Cortex of kidney (tissue), 1 donor: ENCODE measurements at places on chromosomes 6 and 20.

DNA sequence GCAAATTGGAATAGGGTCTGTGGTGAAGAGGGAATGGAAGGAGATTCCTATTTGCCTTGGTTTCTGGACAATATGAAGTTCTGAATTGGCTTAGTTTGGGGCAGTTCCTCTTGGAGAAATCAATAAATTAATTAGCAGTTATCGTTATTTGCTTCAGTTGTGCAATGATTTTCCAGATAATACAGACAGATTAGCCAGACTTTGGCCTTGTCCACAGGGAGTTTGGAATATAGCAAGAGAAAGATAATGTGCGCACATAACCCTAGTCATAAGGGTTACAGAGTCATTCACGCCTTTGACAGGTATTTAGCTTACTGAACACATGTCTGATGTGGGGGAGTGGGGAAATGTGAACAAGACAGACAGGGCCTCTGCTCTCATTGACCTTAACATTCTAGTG, 1.3 kb downstream of the ATRN start:
- DNase-seq, result no peak

DNA sequence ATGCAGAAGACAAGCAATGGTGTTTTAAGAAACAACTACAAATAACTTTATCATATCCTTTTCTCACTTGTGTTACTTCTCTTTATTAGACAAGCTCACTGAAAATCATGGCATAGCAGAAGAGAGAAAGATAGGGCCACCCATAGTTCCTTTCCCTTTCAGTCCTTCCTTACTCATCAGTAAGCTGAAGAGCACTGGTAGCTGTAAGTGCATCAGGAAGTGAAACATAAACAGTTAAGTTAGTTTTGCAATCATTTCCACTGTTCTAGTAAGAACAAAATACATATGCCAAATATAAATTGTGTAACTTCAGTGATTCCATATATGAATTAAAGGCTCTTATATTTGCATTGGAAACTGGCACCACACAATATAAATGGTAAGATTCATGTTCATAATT, 220.1 kb downstream of the HACE1 start:
- no peak for DNase-seq

- no peak for DNase-seq
These were observed 435.7 kb upstream of the FKBP1C start for GRCh38 chr6:62775427-62776022.

DNA sequence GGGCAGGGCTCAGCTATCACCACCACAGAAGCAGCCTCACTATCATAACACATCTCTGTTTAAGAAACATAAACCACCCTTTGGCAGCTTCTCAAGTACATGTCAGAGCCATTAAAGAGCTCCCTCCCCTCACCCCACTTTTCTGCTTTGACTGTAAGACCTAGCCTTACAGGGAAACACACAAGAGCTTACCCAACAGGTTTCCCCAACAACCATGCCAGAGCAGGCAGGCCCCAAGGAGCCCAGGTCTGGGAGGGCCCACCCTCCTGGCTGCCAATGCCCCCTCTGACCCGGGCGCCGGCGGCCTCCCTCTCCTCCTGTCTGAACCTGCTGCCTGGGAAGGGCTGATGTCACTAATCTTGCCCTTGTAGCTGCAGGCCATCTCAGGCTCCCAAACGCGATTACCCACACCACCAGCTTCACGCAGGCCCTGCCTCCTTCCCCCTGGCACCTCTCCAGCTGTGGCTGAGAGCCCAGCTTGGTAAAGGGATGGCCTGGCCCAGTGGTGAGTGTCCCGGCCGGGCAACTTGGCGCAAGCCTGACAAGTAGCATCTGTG, 402.0 kb downstream of the MAFB start:
- no peak for DNase-seq

DNA sequence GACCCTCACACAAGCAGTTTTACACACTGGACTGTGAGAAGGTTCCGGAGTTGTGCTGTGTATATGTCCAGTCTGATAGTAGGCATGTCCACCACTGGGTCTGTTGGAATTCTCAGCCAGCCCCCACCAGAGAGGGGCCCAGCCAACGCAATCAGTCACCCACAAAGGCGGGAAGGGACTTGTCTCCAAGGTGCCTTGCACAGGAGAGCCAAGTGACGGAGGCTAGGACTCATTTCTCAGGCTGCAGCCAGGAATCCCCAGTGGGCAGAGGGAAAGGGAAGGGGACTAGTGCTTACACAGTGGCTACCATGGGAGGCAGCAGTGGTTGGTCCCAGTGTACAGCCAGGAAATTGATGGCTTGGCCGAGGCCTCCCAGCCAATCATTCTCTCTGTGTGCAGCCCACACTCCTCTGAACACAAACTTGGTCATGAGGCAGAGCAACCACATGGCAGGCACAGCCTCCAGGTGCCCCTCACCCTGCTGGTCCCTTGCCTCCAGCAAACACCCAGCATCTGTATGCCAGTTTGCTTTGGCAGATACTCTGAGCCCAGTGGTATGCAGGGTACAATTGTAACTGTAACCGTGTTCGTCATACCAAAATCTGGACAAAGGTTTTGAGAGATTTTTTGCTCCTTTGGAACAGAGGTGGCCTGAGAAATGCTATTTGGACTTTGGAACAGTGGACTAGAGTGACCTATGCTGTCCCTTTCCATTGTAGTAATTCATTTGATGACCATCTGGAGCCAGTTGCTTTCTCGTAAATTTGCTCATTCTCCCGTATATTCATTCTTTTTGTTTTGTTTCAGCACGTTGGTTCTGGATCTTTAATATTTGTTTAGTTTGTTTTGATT, 72.9 kb upstream of the MYL9 start:
- DNase-seq, result no peak

DNA sequence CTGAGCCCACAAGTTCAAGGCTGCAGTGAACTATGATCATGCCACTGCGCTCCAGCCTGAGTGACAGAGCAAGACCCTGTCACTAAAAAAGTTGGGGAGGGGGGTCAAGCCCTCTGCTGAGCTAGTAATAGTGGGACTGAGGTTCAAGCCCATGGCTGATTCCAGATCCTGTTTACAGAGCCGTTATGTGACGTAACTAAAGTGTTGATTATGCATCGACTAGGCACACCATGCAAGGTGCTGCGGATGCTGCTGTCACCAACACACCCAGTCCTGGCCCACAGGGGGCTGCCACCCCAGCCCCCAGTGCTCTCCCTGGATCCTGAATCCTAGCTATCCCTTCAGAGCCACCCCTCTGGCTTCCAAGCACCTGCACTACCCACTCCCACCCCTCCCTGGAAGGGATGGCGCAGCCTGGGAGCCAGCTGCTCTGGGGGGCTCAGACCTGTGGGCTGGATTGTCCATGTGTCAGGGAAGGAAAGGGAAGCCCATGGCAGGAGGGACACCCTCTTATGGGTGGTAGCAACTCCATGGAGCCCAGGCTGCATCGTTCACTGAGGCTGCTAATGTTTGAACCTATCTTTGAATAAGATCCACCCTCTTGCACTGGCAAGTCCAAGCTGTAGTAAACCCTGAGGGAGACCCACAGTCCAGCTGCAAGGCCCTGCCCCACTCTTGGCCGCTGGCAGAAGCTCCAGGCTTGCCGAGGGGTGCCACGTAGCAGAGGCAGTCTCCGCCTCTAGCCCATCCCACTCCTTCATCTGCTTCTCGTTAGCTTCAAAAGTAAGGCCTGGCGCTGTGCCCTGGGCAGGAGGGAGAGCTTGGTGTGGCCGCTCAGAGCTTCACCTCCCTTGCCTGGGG, 95.0 kb downstream of the SNX5 start:
- DNase-seq, result no peak

- DNase-seq, result no peak
These were observed 48.4 kb upstream of the CDYL start for GRCh38 chr6:4727671-4728435.

DNA sequence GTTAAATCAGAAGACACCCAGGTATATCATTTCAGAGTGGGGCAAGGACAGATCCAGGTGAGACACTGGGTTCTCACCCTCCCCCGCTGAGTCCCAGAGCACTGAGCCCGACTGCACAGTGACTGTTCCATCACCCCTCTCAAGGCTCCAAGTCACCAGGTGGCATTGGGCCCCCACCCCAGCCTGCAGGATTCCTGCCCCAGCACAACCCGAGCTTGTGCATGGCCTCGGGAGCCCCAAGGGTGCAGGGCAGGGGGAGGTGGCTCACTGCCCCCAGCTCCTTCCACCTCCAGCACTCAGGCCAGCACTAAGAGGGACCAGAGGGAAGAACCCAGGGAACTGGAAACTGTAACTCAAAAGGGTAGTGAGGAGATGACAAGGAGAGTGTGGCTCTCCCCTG, 39.3 kb upstream of the CST5 start:
- no peak for DNase-seq

DNA sequence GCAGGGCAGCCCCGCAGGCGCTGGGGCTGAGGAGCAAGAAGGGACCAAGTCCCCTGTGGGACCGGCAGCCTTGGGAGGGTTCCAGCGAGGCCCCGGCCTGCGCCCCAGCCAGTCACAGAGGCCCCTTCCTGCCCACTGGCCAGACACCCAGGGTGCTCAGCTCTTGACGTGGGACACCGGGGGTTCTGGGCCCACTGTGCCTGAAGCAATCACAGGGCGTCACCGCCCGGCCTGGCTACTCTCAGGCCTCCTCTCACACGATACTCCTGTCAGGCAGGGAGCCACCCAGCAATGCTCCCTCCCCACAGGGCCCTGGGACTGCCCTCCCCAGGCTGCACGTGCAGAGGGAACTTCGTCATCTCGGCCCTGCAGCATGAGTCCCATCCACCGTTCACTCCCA, 14.5 kb downstream of the TAF4 start:
- no peak for DNase-seq

- no peak for DNase-seq
These were observed 17.8 kb downstream of the LRP11 start for GRCh38 chr6:149846321-149846720.

DNA sequence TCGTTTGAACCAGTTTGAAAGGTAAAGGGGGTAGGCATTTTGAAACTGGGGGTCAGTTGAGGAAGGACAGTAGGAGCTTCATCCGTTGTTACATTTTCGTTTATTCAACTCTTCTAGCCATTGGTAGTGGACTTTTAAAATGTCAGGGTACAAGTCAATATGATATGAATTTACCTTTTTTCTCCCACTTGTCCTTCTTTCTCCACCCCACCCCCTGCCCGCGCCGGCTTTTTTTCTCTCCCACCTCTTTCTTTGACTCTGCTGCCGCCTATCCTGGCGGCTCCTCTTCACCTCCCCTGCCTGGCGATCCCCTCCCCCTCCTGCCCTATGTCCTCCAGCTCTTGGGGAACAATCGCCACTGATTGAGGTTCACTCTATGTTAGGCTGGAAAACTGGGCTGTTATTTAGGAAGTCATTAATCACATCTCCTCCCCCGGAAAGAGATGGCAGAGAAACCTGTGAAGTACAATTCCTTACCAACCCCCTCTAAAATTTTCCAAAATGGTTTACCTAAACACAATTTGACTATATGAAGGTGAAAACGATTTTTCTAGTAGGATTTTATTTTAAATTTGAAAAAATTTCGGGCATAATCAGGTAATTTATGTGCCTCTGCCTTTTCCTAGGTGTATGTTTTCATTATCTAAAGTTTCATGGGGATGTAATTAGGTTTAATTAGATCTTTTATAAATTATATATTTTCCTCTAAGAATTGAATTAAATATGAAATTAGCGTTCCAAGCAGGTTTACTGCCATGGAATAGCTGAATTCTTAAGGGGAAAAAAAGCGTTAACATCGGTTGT, 778 bp upstream of the LIN28B start:
- no peak for DNase-seq

DNA sequence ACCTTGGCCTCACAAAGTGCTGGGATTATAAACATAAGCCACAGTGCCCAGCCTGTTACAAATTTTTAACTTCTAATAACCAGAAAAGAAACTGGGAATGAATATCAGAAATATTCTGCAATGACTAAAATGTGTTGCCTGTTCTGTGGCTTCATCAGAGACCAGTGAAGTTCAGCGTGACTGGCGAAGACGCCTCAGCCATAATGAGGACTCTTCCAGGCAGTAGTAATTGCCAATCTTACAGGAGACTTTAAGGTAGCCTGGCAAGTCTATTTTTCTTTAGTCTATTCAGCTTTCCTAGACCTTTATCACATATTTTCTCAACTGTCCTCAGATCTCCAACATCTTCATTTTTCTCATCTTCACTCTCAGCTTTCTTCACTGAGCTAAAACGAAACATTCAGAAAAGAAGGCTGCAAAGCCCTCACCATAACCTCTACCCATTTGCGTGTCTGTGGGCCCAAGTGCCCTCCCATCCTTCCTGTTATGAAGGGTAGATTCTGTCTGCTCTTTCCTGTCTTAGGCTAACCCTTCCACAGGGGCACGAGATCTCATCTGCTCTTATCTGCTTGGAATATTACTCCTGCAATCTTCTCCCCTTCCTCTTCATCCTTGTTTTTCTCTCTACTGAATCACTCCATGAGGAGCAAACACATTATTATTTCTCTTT, 42.0 kb upstream of the OLIG3 start:
- DNase-seq, result no peak

DNA sequence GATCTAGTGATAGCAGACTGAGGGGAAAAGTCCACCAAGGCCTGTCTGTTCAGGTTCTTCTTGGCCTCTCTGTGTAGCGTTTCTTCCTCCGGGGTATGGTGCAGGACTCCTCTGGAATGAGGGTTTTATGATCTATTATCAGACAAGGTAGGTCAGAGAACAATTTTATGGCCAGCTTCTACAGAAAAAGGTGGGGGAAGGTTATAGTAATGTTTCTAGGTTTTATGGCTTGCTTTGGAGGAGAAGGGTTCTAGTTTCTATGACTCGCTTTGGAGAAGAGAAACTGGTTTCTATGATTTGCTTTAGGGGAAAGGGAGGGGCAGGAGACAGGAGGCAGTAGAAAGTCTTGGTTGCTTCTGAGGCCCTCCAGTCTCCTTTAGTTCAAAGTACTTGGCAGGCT, 144.8 kb upstream of the LAMA2 start:
- no peak for DNase-seq

DNA sequence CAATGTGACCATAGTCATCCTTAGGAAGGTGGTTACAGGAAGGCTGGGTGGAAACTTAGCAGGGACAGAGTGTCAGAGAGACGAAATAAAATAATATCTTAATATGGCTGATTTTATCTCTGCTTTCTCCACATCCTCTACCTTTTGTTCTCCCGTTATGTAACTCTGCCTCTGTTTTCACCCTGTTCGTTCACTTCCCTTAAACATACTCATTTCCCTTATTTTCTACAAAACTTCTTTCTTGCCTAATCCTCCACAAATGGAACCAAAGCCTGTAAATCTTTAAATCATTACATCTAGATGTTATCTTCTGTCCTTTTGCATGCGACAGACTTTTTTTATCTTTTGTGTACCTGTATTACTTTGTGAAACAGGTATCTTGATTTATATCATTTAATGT, 23.3 kb upstream of the CRIP3 start:
- no peak for DNase-seq
